ENCODE measurements at places on chromosomes 5 and 9. TPM values are rescaled to one million over a fixed set of nuclear protein-coding genes. Genes with fewer than 3 reads are reported as not detected.

Gene HOMER1
- 1.1 TPM for total RNA-seq

Gene PCDHB16
- 0.89 TPM for total RNA-seq

Gene MSANTD3
- 18.1 TPM for total RNA-seq

Gene C1QTNF2
- 0.43 TPM for total RNA-seq

Gene CSF1R
- 9.0 TPM for total RNA-seq

Gene JAKMIP2
- 2.0 TPM for total RNA-seq

Gene OBP2B
- total RNA-seq: not detected

Gene OR13D1
- not detected for total RNA-seq

Gene OR2K2
- not detected for total RNA-seq

Gene C5orf52
- total RNA-seq: 3.5 TPM

Gene PRELID2
- 77.9 TPM for total RNA-seq

Gene PCDHGA5
- total RNA-seq: 1.2 TPM

Gene FLT4
- 9.7 TPM for total RNA-seq

Gene TOR1B
- total RNA-seq: 49.2 TPM

Gene PTCD2
- 6.3 TPM for total RNA-seq

Gene PCDHGA6
- 1.6 TPM for total RNA-seq

Gene SLC6A7
- total RNA-seq: 26.4 TPM

Gene NDST1
- 66.5 TPM for total RNA-seq

Gene MEIKIN
- not detected for total RNA-seq

Gene PTGDS
- total RNA-seq: 45.4 TPM

Gene PARP8
- total RNA-seq: 20.1 TPM

Gene IARS1
- 46.0 TPM for total RNA-seq

Gene PCDHB12
- 3.9 TPM for total RNA-seq

Gene PRLR
- 10.3 TPM for total RNA-seq

Gene HAND1
- total RNA-seq: 0.61 TPM

Gene BTNL3
- 46.5 TPM for total RNA-seq

Gene INSL4
- total RNA-seq: not detected

Gene SPINK7
- not detected for total RNA-seq

Gene FGFR4
- total RNA-seq: 28.9 TPM

Gene PRDM9
- total RNA-seq: not detected

Gene ECM2
- 1.9 TPM for total RNA-seq

Gene EQTN
- total RNA-seq: 1.4 TPM

Gene NME5
- total RNA-seq: 4.3 TPM

Gene ARSI
- 0.63 TPM for total RNA-seq

Gene PCDHB9
- 2.4 TPM for total RNA-seq

Gene APBA1
- total RNA-seq: 10.1 TPM

Gene CDH9
- total RNA-seq: not detected

Gene ADAMTS6
- 1.4 TPM for total RNA-seq

Gene NIM1K
- 0.43 TPM for total RNA-seq

Gene DNAJC18
- 4.2 TPM for total RNA-seq

Gene KCNV2
- total RNA-seq: not detected

Gene ANKDD1B
- 9.2 TPM for total RNA-seq

Gene HNRNPK
- 386 TPM for total RNA-seq

Gene GABRG2
- total RNA-seq: 1.1 TPM

Gene AUH
- 26.6 TPM for total RNA-seq

Gene IRX1
- total RNA-seq: not detected

Gene SLIT3
- total RNA-seq: 16.1 TPM

Gene NR6A1
- total RNA-seq: 5.6 TPM

Gene FOXD1
- not detected for total RNA-seq

Gene STPG3
- not detected for total RNA-seq

Gene ANKRD55
- total RNA-seq: not detected

Gene SH2D3C
- 7.4 TPM for total RNA-seq

Gene SLCO4C1
- 3.6 TPM for total RNA-seq

Gene SV2C
- total RNA-seq: 0.54 TPM
